ENCODE measurements at places on chromosomes 7 and 10.

- no peak for DNase-seq
Observed at GRCh38 chr10:32923849-32924248, 34.2 kb downstream of the ITGB1 start.

DNA sequence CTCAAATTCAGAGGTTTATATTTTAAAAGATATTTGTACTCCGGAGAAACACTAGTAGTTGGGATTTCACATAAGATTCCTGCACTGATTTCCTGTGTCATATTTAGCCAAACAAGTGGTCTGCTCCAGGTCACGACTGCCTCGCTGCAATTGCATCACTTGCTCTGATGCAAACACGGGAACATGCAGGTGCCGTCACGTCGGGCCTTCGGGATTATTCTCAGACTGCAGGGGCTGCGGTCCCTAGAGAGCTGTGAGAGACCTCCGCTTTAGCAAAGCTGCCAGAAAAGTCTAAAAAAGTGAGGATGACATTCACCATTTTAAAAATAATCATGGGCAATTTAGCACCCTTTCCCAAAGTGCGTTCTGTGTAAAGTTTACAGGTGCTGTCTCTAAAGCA, 93.5 kb upstream of the DDC start:
- DNase-seq = no peak

- DNase-seq = no peak
Observed at GRCh38 chr7:151539088-151539671, 19.5 kb upstream of the RHEB start.

- DNase-seq = no peak
Observed at GRCh38 chr10:118256825-118257570, 85.1 kb downstream of the FAM204A start.

DNA sequence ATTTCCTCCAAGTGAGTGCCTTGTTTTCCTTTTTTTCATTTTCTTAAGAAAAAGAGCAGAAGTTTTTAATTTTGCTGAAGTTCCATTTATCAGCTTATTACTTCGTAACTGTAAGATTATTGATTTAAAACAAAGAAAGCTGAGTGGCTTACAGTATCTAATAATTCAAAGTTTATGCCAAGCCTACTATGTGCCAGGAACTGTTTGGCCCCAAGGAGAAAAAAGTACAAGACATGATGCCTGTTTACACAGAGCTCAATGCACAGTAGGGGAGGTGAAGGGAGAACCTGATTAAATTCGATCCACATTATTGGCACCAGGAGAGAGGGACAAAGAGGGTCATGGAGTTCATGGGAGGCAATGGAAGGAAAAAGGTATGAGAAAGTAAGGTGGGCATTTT, 419.3 kb upstream of the ZMIZ1 start:
- DNase-seq = no peak

GRCh38 chr10:105288026-105288425, 646.9 kb downstream of the SORCS3 start:
- DNase-seq = no peak

GRCh38 chr10:29746080-29746797, 111.5 kb upstream of the SVIL start:
- DNase-seq = no peak

DNA sequence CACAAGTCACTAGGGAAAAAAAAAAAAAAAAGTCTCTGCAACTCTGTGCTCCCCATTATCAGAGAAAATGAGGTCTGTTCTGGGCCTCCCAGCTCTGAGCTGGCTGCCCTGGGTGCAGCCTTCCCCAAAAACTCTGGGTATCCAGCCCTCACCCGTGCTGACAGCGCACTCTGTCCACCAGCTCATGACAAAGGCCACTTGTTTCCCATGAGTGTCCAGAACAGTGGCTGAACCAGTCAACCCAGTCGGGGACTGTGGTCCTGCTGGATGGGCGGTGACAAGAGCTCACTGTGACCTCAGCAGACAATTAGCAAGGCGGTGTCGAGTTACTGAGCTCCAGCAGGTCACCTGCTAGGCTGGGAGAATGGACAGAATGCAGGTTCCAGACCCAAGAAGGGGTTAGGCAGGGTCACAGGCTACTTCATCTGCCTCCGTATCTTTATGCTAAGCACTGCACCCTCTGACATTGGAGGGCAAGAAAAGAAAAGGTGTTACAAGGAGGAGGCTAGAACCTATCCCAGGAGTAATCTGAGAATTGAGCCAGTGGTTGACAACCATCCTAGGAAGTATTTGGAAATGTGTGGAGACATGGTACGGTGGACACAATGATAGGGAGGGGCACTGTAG, 37.2 kb downstream of the DLG5 start:
- no peak for DNase-seq

DNA sequence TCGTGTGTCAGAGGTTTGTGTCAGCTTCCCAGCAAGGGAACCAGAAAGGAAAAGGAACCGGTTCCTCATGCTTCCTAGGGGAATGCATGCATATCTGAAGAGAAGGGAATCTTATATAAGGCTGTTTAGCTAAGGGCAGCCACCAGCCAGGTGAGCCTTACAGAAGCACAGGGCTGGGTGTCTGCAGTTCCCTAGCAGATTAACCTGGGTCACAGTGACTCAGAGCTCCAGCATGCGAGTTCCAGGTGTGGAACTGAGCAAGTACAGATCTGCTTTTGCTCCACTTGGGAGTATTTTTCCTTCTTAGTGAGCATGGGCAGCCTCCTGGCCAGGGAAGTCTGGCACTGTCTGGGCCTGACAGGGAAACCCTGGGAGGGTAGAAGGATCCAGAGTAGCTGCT, 957 bp upstream of the ANKRD2 start:
- no peak for DNase-seq

DNA sequence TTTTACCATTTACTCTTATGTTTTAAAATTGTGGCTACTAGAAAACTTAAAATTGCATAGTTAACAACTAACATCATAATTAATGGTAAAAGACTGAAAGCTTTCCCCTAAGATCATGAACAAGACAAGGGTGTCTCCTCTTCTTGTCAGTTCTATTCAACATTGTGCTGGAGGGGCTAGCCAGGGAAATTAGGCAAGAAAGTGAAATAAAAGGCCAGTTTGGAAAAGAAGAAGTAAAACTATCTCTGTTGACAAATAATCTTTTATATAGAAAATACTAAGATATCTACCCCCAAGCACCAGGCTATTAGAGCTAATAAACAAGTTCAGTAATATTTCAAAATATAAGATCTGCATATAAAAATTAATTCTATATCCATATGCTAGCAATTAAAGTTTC, 46.9 kb upstream of the MXI1 start:
- no peak for DNase-seq

DNA sequence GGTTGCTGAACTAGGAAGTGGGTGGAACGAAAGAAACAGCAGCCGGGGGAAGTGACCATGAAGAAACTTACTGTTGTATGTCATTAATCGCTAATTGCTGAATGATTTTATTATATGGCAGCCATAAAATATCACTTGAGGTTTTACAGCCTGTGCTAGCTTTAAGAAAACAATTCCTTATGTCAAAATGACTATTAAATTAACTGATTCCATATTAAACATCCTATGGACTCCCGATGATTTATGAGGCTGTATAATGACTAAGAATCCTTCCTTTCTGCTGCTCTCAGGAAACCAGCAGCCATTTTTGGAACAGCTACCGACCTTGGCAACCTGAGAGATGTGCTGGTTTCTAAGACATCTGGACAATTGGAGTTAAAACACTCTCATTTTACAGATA, 421.9 kb downstream of the SORCS3 start:
- DNase-seq = no peak

DNA sequence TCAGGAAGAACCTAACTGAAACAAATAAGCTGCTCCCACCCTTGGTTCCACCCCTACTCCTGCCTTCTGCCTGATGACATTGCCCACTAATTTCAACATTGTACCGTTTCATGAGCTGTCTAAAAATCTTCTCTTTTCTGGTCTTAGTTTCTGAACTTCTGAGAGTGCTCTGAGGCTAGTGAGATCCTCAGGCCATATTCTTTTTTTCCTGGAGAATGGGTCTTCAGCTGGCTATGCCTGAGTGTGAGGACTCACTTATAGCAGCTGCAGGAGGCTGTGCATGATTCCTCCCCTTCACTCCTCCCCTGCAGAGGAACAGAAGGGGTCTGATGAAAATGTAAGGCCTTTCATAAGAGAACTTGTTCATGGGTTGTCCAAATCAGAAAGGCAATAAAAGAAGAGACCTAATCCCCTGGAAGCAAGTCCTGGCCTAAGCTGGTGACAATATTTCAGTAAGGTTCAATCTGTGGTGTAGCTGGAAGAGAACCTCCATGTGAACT, 11.1 kb downstream of the HOXA4 start:
- DNase-seq = no peak

DNA sequence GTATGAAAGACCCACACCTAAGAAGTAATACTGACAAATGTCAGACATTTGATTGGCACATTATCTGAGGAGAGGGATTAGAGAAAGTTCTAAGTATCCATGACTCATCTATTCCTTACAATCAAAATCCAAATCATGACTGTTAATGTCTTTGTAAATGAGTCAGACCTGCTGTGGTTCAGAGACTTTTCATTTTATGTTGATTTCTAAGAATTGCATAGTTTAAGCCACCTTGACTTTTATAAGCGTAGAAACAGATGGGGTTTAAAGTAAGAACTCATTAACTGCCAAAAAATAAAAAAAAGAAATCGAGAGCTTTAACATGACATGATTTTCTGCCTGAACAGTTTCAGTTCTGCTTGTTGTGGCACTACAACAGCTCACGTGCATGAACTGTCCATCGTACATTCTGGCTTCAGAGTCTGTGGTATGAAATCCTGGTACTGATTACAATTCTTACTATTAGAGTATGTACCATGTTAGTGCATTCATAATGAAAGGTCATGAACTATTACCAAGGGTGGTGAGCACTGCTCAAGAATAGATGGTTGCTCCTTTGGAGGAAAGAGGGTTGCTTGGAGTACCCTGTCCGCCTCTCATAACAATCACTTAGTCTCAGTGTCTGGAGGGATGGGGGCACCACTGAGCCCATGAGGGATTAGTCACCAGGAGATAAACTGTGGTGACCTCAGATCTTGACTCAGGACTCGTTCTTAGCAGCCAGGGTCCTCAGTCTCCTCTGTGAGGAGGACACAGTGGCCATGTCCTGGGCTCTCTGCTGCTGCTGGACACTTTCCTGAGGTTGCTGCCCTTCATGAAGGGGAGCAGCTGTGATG, 42.2 kb downstream of the ACSM6 start:
- DNase-seq = no peak

DNA sequence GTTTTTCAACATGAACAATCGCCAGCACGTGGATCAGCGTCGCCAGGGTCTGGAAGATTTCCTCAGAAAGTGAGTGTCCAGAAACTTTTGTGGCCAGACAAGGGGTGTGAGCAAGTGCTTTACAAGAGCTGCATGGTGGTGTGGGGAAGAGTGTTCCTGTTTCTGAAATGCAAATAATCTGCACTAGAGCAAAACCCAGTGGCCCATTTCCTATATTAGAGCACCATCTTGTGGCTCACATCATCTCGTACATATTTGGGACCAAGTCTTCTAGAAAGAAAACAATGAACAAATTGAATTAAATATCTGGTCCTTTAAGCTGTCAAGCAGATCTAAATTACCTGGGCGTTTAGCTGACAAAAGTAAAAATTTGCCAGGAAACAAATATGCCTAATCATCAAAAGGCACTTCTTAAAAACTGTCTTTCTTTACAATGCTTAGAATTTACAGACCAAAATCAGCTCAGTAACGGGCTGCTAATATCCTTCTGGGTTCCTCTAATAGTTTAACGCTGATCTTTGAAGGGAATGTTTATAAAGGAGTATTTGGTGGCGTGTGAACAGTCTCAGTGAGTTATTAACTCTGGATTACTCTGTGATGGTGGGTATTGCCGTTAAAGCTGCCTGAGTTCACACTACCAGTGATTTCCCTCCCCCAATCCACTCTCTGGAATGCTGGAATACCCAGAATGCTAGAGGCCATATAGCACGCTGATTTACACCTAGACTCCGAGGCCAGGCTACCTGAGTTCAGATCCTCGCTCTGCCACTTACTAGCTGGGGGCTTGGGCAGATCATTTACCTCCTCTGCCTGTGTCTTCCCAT, 73.6 kb downstream of the SNX10 start:
- no peak for DNase-seq

DNA sequence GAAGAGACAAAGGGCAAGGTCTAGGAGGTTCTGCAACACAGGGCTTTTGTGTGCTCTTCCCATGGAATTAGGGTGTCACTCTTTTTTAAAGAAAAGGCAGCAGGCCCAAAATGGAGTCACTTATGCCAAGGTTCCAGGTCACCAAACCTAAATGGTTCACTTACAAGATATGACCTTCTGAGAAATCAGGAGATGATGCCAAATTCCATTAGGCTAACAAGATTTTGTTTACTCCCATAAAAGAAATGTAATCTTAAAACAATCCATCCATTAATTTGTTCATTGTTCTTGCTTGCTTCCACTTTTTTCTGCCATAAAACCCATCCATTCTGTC, 158.1 kb downstream of the SNX13 start:
- no peak for DNase-seq

GRCh38 chr7:121366852-121367431, 29.2 kb downstream of the FAM3C start:
- DNase-seq = no peak

- no peak for DNase-seq
Observed at GRCh38 chr10:109592391-109592790, 330.9 kb downstream of the XPNPEP1 start.

GRCh38 chr7:100166317-100166940, 2.0 kb downstream of the GAL3ST4 start:
- DNase-seq = no peak

GRCh38 chr7:5997210-5997808, 11.5 kb downstream of the PMS2 start:
- peak; percentile 15 for DNase-seq

DNA sequence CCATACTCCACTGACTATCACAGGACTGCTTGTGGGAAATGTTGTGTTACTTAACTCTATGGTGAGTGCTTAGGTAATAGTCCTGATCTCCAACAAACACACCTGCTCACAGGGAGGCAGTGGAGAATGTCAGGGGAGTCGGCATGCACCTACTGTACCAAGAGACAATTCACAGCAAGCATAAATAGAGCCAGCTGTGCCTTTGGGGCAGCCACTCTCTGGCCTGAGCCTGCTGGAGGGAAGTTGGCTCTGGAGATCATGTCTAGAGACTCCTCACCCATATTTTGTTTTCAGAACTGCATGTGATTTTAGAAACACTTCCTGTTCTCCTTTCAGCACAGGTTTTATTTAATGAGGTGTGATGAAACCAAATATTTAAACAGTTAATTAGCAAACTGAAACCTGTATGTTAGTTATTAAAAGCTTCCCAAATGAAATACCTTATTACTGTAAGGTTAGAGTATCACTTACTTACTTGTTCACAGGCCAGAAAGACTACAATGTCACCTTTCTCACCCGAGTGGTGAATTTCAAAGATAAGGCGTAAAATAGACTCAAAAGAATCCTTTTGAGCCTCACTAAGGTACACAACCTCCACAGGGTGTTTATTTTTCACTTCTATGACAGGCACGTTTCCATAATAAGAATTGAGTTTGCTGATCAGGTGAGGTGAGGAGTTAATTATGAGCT, 21.8 kb downstream of the DHX32 start:
- DNase-seq = no peak

DNA sequence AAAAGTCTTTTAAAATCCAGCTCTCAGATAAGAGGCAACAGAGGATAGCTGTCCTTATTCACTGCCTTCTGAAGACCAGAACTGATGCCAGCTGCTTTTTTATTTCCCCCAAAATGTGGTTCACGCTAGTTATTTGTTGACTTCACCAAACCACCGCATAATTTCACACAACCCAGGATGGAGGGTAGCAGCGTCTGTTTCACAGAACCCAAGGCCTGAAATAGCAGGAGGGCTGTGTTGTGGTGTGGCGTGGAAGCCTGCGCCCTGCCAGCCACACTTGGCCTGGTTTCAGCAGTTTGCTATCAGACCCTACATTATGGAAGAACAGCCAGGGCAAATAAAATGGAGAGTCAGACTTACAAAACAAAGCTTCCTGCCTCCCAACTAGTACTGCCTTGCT, 155.4 kb downstream of the DYNC1I1 start:
- DNase-seq = no peak

- DNase-seq = no peak
Observed at GRCh38 chr10:12909836-12910185, 91.7 kb downstream of the CCDC3 start.
